ENCODE measurements at places on chromosomes 7 and 10. TPM values are rescaled to one million over a fixed set of nuclear protein-coding genes. Genes with fewer than 3 reads are reported as not detected.
A peak's percentile ranks its signal among the peaks of the same experiment; 100 is the strongest.

Gene FRMD4A
- 0.35 TPM for total RNA-seq

GRCh38 chr7:158767707-158768106 lies 61.6 kb downstream of the ESYT2 start:
- H3K27me3 ChIP-seq = no peaks in the 10 kb centered on the region
- H3K4me3 ChIP-seq = no peak overlapping the region
- DNase-seq = no peak
- H3K4me1 ChIP-seq = peaks cover 20% of the 10 kb centered on the region
- no peak overlapping the region for H3K27ac ChIP-seq
- H3K36me3 ChIP-seq = peaks cover 61% of the 10 kb centered on the region

Gene FGFBP3
- 2.0 TPM for total RNA-seq

Gene NKX1-2
- not detected for total RNA-seq

Gene SLC39A12
- total RNA-seq = not detected

GRCh38 chr10:119597405-119598186 lies 832 bp upstream of the TIAL1 start:
- H3K36me3 ChIP-seq = peaks cover 23% of the 10 kb centered on the region
- no peak for DNase-seq
- H3K27me3 ChIP-seq = no peaks in the 10 kb centered on the region
- H3K27ac ChIP-seq = peak overlapping the region; percentile 97

- H3K36me3 ChIP-seq = no peaks in the 10 kb centered on the region
- no peak for DNase-seq
- H3K4me1 ChIP-seq = no peaks in the 10 kb centered on the region
- H3K4me3 ChIP-seq = no peak overlapping the region
Measured at GRCh38 chr10:51620131-51620530, 79.3 kb downstream of the CSTF2T start.

DNA sequence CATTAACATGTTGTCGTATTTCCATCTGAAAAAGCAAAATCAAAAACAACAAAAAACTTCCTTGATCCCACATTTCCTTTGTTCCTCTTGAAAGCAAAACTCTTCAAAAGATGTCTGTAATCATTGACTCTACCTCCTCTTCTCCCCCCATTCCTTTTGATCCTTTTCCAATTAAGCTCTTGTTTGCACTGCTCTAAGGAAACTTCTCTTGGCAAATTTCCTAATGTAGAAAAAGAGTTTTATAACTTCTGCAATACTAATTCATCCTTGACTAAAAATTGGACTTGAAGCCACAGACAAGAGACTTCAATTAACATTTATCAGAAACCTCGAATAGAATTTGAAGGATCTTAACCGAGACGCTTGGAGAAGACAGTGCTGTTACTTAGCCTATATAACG lies 317.1 kb upstream of the SEMA3C start:
- H3K27me3 ChIP-seq = no peaks in the 10 kb centered on the region
- no peaks in the 10 kb centered on the region for H3K36me3 ChIP-seq
- no peaks in the 10 kb centered on the region for H3K4me1 ChIP-seq
- no peak overlapping the region for H3K27ac ChIP-seq
- no peak overlapping the region for H3K4me3 ChIP-seq
- no peak for DNase-seq

DNA sequence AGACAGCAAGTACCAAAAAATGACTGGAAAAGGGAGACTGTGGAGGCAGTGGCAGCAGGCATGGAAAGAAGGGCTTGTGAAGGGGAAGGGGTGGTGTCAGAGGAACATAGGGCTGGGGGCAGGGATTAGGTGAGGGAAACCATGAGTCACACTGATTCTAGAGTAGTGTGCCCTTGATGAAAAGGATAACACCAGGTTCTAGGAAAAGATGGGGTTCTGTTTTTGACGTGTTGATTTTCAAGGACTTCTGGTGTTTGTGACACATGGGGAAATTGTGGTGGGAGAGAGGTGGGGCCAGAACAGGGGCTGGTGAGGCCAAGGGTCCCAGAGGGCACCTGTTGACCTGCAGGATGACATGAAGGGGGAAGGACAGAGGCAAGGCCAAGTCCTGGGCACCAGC lies 57.1 kb downstream of the FIGNL1 start:
- H3K27me3 ChIP-seq = no peaks in the 10 kb centered on the region
- H3K4me3 ChIP-seq = peak overlapping the region; percentile 63
- H3K27ac ChIP-seq = peak overlapping the region; percentile 95
- peaks cover 93% of the 10 kb centered on the region for H3K4me1 ChIP-seq
- peaks cover 90% of the 10 kb centered on the region for H3K36me3 ChIP-seq

Gene MET
- 0.83 TPM for total RNA-seq

DNA sequence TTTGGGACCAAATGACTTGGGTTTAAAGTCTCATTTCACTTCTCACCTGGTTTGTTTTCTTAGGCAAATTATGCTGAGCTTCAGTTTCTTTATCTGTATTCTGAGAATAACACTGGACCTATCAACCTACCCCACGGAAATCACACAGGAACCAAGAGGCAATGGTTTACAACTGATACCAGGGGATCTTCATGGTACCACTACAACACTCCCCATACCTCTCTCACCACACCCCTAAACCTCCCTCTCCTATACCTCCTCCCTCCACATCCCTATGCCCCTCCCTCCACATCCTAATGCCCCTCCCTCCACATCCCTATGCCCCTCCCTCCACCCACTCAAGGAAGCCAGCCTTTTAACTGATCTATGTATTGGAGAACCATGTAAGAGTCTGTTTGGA lies 9.9 kb downstream of the FAM204A start:
- H3K4me1 ChIP-seq = peaks cover 20% of the 10 kb centered on the region
- no peak for DNase-seq
- H3K27me3 ChIP-seq = no peaks in the 10 kb centered on the region
- no peak overlapping the region for H3K4me3 ChIP-seq

DNA sequence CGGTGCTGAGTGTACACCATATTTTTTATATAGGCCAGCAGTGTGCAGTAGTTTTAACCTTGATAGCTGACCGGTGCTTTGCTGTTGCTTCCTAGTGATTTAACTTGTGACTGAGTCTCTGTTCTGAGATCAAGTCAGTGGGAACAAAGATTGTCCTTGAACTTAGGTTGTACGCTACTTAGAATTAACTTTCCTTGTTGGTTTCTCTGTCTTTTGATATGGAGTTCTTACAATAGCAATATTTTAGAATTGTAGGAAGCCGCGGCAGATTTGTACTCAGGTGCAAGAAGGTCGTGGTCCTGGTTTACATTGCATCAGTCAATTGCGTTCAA lies 1.3 kb downstream of the DDX21 start:
- H3K4me1 ChIP-seq = peaks cover 45% of the 10 kb centered on the region
- peak overlapping the region; percentile 98 for H3K27ac ChIP-seq
- H3K4me3 ChIP-seq = peak overlapping the region; percentile 94

DNA sequence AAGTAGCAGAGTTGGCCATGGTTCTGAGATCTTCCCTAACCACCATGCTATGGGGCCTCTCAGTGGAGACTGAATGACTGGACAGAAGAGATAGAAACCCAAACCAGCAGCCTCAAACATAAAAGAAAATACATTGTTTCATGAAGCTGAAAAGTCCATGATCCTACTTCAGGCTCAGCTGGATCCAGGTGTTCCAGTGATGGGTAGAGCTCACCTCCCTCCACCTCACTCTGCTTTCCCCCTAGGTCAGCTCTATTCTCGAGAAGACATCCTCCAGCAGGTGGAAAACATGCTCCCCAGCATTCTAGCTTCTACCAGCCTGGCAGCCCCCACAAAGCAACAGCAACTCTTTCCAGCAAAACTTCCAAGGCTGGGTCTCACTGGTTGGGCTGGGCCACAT lies 132.1 kb downstream of the OAT start:
- no peak overlapping the region for H3K27ac ChIP-seq
- peaks cover 2% of the 10 kb centered on the region for H3K4me1 ChIP-seq
- no peaks in the 10 kb centered on the region for H3K27me3 ChIP-seq
- H3K36me3 ChIP-seq = no peaks in the 10 kb centered on the region

DNA sequence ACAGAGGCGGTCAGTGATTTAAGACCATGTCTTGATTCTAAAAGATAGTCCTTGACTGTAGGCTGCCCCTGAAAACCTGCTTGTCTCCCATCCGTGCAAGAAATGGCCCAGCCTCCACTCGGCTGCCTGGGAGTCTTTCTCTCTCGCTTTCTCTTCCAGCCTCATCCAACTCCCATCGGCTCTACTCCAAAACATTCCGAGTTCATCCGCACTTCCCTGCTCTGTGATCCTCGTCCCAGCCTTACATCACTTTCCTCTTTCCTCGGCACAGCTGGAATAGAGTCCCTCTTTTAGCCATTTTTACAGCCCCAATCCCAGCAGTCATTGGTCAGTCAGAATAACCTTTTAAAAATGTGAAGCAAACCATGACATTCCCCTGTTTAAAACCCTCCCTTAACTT lies 135.1 kb downstream of the TAX1BP1 start:
- no peak for DNase-seq
- no peak overlapping the region for H3K27ac ChIP-seq
- H3K4me1 ChIP-seq = peaks cover 7% of the 10 kb centered on the region
- H3K4me3 ChIP-seq = no peak overlapping the region

Gene SMO
- total RNA-seq = not detected

DNA sequence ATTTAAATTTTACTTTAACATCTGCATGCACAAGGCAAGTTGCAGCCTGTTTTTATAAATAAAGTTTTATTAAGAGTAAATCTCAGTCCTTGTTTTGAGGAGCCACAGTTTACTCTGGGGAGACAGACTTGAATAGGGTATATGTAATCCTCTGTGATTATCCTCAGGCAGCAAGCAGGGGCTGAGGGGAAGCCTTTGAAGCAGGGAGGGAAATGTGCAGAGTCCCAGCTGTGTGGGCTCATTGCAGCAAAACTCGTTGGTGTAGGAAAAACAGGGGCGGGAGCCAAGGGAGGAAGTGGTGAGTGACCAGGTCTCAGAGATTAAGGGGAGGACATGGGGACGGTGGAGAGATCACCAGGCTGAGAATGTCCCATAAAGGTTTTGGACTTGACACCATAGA lies 34.3 kb upstream of the SMC3 start:
- H3K4me3 ChIP-seq = no peak overlapping the region
- no peak for DNase-seq
- H3K27ac ChIP-seq = no peak overlapping the region
- H3K27me3 ChIP-seq = peaks cover 6% of the 10 kb centered on the region
- H3K36me3 ChIP-seq = no peaks in the 10 kb centered on the region
- peaks cover 60% of the 10 kb centered on the region for H3K4me1 ChIP-seq

DNA sequence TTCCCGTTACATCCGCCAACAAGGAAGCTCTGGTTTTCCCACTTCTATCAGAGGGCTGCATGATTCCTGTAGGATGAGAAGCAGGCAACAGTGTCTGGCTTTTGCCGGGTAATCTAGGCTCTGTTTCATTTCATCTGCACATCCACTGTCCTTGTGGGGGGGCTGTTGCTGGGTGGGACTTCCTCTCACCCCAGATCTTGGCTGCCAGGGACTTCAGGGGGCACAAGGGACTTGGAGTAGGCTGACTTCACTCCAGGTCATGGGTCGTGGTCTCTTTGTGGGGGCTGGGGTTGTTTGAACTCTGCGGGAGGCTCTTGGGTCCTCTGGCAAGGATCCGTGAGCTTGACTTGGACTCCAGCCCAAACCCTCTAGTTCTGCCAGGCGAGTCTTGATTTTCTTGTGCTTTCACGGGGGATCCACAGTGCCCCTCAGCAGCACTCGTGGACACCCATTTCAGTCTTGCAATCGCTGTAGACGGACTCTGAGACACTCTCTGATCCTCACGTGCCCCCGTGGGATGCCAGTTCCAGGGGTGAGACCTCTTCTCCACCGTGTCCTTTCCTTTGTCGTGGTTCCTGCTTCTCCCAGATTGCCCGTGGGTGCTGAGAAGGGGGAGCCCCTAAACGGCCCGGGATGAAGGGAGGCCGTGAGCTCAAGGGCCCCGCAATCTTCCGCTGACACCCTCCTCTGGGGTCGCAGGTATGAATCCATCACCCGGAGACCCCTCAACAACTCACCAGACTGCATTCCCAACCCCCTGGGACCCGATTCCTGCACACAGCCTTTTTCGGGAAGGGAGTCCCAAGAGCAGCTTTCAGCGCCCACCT lies 21.4 kb upstream of the ZNF273 start:
- no peak overlapping the region for H3K4me3 ChIP-seq
- DNase-seq = peak; percentile 9
- H3K4me1 ChIP-seq = no peaks in the 10 kb centered on the region
- H3K27me3 ChIP-seq = peaks cover 20% of the 10 kb centered on the region

Gene POU6F2
- not detected for total RNA-seq

DNA sequence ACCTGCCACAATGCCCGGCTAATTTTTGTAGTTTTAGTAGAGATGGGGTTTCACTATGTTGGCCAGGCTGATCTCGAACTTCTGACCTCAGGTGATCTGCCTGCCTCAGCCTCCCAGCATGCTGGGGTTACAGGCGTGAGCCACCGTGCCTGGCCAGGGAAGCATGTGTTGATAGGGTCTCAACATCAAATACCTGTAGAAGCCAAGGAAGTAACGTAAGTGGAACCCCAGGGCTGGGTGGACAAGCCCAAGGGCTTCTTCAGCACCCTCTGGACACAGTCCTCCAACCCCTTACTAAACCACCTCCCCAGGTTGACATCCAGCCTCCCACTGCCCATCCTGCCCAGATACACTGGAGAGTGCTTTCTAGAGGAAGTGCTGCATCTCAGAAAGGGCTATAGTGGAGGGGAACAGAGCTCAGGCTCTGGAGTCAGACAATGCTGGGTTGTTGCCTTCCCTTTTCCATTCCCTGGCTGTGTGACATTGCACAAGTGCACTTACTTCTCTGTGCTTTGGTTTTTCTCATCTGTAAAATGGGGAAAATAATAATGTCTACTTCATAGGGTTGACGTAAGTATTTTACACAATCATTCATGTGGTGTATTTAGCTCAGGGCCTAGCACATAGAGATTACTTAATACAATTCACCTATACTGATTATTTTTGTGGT lies 73.9 kb upstream of the KAT6B start:
- peaks cover 14% of the 10 kb centered on the region for H3K4me1 ChIP-seq
- no peaks in the 10 kb centered on the region for H3K27me3 ChIP-seq
- no peak overlapping the region for H3K4me3 ChIP-seq
- no peak for DNase-seq
- H3K27ac ChIP-seq = no peak overlapping the region

GRCh38 chr10:82464966-82465365 lies 590.0 kb downstream of the NRG3 start:
- no peak overlapping the region for H3K27ac ChIP-seq
- no peak overlapping the region for H3K4me3 ChIP-seq
- no peaks in the 10 kb centered on the region for H3K27me3 ChIP-seq
- no peaks in the 10 kb centered on the region for H3K4me1 ChIP-seq
- H3K36me3 ChIP-seq = no peaks in the 10 kb centered on the region

Gene ADCYAP1R1
- not detected for total RNA-seq

Gene PDZD7
- total RNA-seq = 1.9 TPM

GRCh38 chr10:70197235-70197945 lies 27.1 kb upstream of the SAR1A start:
- DNase-seq = peak; percentile 31
- H3K4me3 ChIP-seq = no peak overlapping the region
- H3K36me3 ChIP-seq = peaks cover 47% of the 10 kb centered on the region
- H3K27me3 ChIP-seq = no peaks in the 10 kb centered on the region
- peaks cover 41% of the 10 kb centered on the region for H3K4me1 ChIP-seq
- H3K27ac ChIP-seq = no peak overlapping the region

DNA sequence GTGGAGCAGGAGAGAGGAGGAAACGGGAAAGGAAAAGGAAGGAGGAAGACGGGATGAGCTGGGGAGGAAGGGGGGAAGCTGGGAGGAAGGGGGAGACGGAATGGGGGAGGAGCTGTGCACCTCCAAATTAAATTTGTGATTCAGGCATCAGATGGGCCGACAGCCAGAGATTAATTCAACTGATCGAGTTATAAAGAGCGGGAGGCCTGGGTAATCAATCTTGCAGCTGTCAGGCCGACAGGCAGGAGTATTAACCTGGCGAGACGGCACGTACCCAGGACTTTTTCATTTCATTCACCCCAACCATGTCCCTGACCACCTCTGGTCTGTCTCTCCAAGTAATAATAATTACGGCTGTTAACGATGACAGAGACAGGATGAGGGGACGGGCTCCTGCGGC lies 26.2 kb downstream of the KAZALD1 start:
- no peak overlapping the region for H3K4me3 ChIP-seq
- no peaks in the 10 kb centered on the region for H3K36me3 ChIP-seq
- DNase-seq = no peak
- H3K4me1 ChIP-seq = no peaks in the 10 kb centered on the region
- no peak overlapping the region for H3K27ac ChIP-seq

All from activated CD4-positive, alpha-beta memory T cell treated with anti-CD3 and anti-CD28 coated beads, Interleukin-2, amount 10 ng/mL, durations not matched to agents 7 days and 5 days (primary cell).